Lung microvascular endothelial cell (primary cell): ENCODE measurements at places on chromosomes 4 and X. TPM values are rescaled to one million over a fixed set of nuclear protein-coding genes. Genes with fewer than 3 reads are reported as not detected.
A peak's percentile ranks its signal among the peaks of the same experiment; 100 is the strongest.

The PPP1R2C gene
- total RNA-seq, result not detected in 2 replicates

GRCh38 chr4:76539979-76540378 is 105.0 kb downstream of the SHROOM3 start:
- DNase-seq, result no peak

- DNase-seq, result no peak
These were observed 50.9 kb upstream of the GRID2 start for GRCh38 chr4:92252846-92253245.

DNA sequence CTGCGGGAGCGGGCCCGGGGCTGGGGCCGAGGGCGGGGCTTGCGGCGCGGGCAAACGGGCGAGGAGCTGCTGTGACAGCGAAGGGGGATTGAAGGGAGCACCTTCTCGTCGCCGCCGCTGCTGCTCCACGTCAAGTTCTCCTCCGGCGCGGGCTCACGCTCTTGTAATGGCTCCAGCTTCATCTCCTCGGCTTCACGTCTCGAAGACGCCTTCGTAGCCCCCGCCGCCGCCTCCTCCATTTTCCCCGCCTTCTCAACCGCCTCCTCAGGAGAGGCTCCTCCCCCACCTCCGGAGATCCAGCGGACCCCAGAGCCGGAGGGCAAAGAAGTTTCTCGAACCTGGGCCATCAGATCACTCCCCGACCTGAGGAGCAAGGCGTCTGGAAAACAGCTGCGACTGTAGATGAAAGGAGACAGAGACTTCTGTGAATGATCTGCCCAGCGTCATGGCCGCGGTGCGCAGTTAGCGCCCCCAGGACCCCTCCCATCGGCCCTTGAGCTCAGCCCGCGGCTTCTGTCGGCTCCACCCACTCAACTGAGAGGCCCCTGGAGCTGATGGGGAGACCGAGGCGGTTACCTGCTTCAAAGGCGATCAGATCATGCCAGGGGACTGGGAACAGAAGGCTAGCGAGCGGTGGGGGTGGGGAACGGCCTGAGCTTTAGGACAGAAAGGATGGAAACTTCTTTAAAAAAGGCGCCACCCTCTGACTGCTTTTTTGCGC is 895 bp downstream of the USP51 start:
- peak; percentile 59 for DNase-seq
